ENCODE measurements at places on chromosomes 2 and 18.

DNA sequence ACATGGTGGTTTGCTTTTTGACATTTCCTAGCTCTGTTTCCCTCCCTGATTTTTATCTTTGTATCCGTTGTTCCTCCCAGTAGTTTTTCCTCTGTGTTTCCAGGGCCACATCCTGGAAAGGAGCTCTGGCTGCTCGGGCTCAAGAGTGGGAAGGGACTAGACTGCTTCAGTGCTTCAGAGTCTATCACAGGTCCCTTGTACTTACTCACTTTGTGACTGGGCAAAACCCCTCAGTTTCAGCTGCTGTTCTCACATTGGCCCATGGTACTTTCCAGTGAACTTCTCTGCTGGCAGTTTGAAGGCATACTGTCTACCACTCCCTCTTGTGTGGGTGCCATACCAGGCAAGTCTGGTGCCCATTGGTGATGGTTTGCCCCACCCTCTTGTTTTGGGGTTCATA, 7.5 kb upstream of the STAMBP start:
- no peak for DNase-seq

GRCh38 chr18:48983793-48984437, 33.1 kb upstream of the SMAD7 start:
- DNase-seq: no peak

GRCh38 chr2:238158018-238158508, 707 bp upstream of the ERFE start:
- DNase-seq: no peak

- no peak for DNase-seq
These were observed 73.8 kb upstream of the RAB6C start for GRCh38 chr2:129905664-129906081.

DNA sequence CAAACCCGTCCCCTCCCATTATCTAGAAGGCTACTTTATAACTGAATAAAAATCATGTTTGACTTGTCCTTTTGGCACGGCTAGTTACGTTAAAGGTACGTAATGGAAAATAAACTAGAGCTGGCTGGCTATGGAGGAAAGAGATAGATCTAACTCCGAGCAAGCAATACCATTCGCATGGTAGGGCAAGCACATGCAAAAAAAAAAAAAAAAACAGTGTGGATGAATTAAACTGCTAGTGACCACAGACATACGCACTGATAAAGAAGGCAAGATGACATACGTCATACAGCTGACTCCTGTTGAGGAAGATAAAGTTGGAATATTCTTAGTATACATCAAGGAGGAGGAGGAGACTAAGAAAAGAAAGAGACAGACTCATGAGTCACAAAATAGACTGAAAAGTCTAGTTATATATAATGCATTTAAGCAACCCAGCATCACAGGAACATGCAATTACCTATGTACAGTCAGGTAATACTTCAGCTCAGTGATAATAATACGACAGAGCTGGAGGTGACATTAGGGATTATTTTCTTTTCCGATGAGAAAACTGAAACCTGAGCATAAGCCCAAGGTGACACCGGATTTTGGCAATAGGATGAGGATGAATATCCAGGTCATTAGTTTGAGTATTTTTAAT, 37.9 kb upstream of the NARS1 start:
- DNase-seq: no peak

DNA sequence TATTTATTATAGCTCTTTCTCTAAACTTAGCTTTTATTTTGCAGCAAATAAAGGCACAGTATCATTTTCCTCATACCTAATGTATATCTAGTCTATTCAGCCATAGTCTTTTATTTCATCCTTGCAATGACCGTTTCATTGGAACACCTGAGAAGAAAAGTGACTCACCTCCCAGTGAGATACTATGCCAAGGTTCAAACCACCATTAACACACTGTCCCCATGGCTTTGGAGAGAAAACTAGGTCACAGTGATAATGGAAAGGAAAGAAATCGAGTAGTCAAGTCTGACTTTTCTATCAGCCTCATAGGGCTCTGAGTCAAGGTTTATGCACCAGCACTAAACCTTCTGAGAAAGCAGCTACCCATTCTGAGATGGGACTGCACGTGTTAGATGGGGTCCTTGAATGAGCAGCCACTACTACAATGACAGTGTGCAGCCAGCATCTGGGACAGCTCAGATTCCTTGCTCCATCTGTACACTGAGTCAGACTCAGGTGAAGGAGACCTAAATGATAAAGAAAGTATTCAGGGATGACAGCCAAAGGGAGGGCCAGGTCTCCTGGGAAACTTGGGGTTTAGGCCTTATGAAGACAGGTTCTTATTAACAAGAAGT, 971.1 kb upstream of the ACVR2A start:
- no peak for DNase-seq

DNA sequence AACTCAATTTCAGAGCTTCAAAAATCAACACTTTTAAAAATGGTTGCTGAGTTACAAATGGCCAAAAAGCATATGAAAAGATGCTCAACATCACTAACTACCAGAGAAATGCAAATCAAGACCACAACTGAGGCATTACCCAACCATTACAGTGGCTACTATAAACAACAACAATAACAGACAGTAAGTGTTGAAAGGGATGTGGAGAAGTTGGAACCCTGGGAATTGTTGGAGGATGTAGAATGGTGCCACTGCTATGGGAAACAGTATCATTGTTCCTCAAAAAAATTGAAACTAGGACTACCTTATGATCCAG, 173.3 kb upstream of the SPRED2 start:
- DNase-seq: no peak

GRCh38 chr2:195498176-195498575, 158.8 kb upstream of the SLC39A10 start:
- DNase-seq: no peak

GRCh38 chr2:34810456-34810855, 1211.4 kb upstream of the FAM98A start:
- no peak for DNase-seq

DNA sequence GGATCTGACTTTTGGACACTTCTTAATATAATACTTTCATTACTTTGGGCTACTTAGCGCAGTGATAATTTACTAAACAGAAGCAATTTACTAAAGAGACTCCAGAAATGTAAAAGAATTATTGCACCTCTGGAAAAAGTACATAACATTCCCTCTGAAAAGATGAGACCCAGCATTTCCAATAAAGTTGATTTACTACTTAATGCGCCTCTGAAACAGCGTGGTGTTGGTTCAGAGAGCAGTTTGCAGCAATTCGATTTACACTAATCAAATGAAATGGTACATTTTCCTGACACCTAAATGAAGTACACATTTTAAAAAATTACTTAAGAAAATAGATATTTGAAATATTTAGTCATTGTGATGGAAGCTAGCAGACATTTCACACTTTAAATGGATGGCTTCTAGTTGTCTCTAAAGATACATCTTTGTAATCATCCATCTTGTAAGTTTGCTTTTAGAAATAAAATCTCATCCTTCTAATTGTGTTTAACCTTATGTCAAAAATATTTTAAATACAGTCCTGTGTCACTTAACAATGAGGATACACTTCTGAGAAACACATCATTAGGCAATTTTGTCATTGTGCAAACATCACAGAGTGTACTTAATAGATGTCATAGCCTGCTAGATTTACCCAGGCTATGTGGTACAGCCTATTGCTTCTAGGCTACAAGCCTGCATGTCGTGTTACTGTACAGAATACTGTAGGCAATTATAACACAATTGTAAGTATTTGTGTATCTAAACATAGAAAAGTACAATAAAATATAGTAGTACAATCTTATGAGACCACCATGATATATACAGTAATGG, 284.6 kb upstream of the UBE2E3 start:
- DNase-seq: no peak

DNA sequence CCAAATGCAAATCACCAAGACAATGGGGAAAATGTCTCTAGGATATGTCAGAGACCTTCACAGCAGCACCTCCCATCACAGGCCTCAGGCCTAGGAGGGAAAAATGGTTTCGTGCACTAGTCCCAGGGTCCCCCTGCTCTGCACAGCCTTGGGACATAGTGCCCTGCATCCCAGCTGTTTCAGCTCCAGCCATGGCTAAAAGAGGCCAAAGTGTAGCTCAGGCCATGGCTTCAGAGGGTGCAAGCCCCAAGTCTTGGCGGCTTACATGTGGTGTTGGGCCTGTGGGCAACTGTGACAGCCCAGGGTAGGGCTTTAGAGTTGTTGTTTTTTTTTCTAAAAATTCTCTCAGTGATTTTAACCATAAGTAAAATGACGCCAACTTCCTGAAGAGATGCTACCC, 25.5 kb upstream of the SOCS6 start:
- DNase-seq: no peak

DNA sequence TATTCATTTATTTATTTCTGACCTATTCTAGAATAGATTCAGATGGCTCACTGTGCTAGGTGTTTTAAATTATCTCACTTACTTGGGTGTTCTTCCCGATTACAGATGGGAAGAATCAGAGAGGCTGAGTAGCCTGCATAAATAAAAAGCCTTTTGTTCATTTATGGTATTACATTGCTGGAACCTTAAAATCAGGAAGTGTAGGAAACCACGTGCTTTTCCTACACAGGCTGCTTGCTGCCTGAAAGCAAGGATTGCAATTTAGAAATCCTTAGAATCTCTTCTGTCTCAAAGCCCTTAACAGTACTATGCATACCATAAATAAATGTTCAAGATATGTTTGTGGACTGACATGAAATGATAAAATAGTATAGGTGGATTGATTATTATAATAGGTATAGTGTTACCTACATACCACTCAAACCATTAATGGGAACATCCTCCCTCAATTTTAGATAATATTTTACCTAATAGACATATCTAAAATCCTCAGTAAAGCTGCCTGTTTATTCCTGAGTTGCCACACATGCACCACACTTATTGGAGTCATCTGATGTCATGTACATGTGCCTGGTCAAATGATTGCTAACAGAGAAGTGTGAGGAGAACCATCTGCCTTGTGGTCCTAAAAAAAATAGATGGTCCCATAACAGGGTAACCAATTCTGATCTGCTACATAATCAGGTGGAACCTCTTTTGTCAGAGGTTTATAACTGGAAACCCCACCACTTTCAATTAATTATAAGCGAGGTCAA, 73.5 kb upstream of the C2orf15 start:
- DNase-seq: no peak

GRCh38 chr2:240601061-240601830, 14.7 kb downstream of the CAPN10 start:
- DNase-seq: no peak

DNA sequence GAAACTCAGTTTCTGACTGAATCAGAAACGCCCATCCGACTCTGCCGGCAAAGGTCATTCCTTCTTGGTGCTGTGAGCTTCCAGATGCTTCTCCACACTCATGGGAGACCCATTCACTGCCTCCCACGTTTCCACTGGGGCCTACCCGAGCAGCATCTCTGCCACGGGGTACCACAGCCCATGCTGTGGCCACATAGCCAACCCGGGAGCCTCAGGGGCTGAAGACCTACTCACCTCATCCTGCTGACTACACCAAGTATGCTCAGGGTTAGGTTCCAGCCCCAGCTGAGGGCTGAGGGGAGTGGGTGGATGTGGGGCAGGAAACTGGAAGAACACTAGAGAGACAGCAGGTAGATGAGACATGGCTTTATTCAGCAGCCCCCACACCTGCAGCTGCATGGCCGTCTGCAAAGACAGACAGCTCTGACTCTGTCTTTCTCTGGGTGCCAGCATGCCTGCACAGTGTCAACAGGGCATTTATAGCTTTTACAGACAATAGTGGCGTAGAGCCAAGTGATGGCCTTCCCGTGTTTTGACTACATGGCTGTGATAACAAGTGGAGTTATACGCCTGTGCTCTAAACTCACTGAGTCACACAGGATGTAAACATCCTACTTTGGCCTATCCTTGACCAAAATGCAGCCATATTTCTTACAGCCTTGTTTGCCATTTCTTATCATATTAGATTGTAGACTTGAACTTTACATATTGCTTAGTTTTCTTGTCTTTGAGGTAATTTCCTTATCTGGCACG, 16.5 kb upstream of the KLHL23 start:
- DNase-seq: peak; percentile 57

GRCh38 chr2:151900331-151900730, 72.1 kb upstream of the ARL5A start:
- DNase-seq: peak; percentile 6

DNA sequence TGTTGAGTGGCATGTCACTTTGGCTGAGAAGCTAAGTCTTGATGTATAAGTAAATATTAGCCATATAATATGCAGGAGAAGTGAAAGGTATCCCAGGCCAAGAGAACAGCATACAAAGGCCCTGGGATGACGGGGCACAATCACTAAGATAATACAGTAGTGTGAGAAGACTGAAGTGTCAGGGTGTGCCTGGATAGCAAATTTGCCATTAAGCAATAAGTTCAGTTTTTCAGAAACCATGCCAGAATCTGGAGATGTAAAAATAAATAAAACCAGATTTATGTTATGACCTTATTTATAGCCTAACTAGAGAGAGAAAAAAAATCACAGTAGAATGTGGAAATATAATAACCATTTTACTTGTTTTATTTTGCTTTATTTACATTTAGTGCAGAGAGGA, 1858.7 kb upstream of the CELF4 start:
- DNase-seq: no peak

- DNase-seq: no peak
These were observed 77.4 kb downstream of the INHBB start for GRCh38 chr2:120423167-120423943.

GRCh38 chr2:195863121-195863520, 205.5 kb downstream of the DNAH7 start:
- DNase-seq: no peak

DNA sequence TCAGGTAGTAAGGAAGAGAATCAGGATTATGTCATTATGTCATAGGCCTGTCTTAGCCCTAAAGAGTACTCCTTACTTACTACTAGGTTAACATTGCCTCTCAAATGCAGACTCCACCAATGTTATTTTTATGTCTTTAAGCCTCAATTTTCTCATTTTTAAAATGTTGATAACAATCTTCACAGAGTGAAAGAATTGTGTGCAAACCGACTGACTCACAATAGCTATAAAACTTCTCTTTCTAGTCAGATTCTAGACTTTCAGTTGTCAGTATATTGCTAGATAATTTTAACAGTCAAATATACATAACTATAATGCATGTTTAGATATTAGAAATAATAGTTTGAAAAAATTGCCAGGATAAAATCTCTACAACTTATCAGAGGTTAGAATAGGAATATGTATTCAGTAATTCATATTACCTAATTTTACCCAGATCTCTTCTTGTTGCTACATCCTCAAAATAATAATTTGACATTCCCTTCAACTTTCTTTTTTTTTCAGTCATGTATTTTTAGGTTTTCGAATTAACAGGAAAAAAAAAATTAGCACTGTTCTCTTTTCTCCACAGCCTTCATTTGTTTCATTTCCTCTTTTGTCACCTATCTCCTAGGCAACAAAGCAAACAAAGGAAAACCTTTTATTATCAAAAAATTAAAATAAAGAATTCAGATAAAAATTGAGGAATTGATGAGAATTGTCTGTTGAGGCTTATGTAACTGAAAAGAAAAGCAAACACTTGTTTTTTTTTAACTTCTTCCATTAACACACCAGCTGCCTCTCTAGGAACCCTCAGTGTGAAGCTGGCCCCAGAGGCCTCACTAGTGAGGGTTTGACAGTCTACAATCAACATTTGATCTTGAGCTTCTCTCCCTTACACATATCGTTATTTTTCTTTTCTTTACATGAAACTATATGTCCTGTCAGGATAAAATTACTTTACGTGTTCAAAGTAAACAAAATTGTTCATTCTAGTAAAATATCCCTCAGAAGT, 279.0 kb downstream of the CALCRL start:
- DNase-seq: no peak

- no peak for DNase-seq
These were observed 42.3 kb downstream of the DNER start for GRCh38 chr2:229672021-229672420.

- no peak for DNase-seq
These were observed 20.5 kb downstream of the GYPC start for GRCh38 chr2:126676221-126677175.
